Stimulated activated CD8-positive, alpha-beta memory T cell treated with anti-CD3 and anti-CD28 coated beads, Interleukin-2, amount 100 ng/mL, for 1 hour (primary cell): ENCODE measurements at places on chromosomes 6 and 20.

DNA sequence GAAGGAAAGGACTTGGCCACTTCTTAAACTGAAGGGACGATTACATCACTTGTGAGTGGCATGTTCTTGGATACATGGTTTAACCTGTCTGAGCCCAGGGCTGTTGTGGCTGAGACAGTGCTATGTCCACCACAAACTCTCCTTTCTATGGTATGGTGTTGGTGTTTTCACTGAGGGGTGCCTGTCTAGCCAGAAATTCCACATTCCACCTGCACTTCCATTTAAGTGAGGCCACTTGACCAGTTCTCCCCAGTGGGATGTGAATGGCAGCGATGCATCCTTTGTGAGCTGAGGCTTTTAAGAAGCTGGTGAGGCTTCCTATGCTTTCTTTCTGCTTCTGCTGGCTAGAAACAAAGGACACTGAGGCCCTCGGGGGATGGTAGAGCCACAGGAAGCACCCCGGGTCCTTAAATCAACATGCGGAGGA, 151.4 kb upstream of the CHD6 start:
- no peak for DNase-seq

- no peak for DNase-seq
These were observed 137.8 kb downstream of the CENPW start for GRCh38 chr6:126477678-126478077.

DNA sequence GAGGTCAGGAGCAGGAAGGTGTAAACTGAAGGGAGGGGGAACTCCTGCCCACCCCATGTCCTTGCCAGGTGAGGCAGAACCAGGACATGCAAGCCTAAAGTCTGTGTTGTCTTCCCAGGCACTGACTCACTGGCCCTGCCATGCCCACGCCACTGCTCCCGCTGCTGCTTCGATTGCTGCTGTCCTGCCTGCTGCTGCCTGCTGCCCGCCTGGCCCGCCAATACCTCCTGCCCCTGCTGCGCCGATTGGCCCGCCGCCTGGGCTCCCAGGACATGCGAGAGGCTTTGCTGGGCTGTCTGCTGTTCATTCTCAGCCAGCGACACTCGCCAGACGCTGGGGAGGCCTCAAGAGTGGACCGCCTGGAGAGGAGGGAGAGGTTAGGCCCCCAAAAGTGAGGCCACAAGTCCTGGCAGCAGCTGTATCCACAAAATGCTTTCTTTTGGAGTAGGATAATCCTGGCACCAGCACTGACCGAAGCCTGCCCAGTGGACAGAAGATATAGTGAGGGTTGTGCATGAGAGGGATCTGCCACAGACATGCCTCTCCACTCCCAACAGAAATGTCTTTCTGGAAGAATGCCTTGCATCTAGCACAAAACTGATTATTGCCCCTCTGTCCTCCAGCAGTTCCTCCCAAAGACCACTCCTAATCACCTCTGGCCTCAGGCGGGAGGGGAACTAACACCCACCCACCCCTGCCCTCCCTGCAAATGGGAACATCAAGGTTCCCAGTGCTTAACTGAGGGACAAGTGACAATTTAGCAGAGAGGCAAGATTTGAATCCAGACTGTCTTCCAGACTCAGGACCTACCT, 812 bp downstream of the MYMX start:
- DNase-seq, result no peak

DNA sequence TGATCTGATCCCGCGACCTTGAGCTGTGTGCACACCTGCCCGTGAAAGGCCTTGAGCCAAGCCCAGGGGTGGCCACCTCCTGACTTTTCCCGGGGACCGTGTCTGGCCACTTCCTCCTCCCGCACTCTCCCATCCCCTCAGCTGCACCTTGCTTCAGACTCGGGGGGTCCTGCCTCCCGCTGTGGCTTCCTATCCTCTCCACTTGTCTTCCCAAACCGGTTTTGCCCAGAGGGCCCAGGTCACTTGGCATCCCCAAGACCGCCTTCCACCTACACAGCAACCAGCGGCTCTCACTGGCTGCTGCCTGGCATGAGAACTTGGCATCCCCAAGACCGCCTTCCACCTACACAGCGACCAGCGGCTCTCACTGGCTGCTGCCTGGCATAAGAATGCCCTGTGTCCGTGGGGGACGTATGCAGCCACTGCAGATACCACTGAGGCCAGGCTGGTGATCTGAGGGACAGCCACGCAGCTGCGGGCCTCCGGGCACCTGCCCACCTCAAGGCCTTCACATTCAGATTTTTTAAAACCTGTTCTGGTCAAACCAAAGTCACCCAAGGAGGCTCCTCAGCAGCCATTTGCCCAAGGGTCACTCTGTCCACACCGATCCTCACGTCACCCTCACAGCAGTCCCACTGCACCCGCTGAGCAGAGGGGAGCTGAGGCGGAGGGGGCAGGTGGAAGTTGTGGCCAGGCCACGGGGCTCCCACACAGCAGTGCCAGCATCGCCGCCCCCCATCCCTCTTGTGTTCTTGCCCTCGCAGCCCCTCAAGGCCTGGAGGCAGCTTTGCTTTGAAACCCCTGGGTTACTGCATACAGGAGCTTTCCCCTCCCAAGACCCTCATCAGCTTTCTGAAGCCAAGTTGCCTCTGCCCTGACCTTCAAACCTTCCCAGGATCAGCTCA, 245.5 kb downstream of the TAF4 start:
- DNase-seq, result no peak

- DNase-seq, result no peak
These were observed 123.3 kb upstream of the GGTLC1 start for GRCh38 chr20:24111858-24112257.

DNA sequence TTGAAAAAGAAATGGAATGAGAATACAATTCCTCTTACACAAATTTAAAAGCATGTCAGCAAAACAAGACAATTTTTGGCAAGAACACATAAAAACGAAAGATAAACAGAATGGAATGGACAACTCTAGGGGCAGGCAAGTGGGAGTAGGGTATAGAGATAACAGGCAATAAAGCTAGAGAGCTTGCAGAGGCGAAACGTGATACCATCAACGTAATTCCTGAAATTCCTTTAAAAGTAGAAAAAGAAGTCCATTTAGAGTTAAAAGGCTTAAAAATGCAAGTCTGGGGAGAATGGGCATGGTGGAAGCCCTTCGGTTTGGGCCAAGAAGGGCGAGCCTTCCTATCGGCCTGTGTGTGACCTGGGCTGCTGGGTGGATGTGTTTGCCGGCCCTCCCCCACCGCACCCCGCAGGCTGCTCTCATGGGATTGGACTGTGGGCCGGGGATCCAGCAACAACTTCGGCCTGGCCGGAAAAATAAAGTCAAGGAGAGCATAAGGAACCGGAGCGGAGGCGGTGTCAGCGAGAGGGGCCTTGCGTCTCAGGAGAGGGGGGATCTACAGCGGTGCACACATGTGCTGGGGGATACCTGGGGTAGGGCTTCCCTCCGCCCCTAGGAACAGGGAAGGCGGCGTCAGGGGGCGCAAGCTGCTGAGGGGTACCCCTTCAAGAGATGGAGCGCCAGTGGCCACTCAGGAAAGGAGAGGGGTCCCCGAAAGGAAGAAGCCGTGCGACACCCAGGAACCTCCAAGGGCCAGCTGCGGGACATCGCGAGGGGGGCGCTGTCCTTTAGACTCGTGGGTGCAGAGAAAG, 4.1 kb downstream of the TMEM239 start:
- no peak for DNase-seq

DNA sequence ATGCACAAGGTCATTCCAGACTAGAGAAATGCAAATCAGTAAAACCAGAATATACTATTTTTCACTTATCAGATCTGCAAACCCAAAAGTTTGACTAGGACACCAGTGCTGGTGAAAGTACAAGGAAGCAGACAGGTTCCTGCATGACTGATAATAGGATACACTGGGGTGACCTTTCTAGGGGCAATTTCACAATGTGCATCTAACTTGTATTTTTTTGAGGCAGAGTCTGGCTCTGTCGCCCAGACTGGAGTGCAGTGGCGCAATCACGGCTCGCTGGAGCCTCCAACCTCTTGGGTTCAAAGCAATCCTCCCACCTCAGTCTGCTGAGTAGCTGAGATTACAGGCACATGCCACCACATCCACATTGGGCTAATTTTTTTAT, 11.4 kb downstream of the COMMD7 start:
- DNase-seq, result no peak

DNA sequence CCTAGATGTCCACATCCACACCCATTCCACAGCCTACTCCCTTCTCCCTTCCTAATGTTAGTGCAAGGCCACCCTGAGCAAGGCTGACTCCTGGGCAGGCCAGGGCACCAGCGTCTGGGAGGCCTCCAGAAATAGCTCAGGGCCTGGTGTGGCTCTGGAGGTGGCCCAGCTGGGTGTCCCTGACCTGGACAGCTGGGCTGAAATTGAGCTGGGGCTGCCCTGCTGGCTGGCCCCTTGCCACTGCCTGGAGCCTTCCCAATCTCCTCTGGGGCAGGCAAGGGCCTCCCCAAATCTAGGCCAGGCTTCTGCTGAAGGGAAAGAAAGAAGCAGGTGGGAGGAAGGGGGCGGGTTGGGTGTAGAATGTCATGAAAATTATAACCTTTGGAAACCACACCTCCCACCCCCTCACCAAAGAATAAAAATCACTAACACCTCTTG, 2.1 kb downstream of the FAM110A start:
- no peak for DNase-seq

DNA sequence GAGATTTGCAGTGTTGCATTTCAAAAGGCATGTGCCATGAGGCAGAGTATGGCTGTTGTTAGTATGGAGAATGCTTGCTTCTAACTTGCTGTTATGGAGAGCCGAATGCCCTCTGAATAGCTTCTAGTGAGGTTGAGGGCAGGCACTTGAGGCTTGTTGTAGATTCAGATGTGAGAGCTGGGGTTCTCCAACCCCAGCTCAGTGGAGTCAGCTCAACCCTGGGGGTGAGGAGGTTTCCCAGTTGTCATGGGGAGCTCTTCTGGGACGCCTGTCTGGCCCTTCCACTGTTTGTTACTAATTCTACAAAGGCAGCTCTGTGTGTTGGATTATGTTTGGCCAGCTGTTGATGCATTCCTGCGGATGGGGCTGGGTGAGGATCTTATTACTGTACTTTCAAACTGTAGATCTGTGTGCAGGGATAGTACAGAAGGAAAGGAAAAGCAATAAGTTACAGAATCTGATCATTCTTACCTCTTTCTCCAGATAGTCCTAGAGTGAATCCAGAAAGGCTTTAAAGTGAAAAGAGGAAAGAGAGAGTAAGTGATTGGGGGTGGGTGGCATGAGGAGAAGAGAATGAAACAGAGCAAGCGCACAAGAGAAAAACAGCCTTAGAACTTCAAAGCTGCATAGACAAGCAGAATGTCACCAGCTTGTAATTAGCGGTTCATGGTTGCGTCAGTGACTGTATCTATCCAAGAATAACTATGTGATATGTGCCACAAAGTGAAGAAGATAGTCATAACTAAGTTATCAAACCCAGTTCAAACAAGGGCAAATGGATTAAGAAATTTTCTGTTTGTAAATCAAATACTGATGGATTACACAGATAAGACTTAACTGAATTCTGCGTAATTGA, 148.7 kb downstream of the PRL start:
- DNase-seq, result no peak

GRCh38 chr20:19291024-19291817, 78.8 kb downstream of the SLC24A3 start:
- DNase-seq, result no peak

DNA sequence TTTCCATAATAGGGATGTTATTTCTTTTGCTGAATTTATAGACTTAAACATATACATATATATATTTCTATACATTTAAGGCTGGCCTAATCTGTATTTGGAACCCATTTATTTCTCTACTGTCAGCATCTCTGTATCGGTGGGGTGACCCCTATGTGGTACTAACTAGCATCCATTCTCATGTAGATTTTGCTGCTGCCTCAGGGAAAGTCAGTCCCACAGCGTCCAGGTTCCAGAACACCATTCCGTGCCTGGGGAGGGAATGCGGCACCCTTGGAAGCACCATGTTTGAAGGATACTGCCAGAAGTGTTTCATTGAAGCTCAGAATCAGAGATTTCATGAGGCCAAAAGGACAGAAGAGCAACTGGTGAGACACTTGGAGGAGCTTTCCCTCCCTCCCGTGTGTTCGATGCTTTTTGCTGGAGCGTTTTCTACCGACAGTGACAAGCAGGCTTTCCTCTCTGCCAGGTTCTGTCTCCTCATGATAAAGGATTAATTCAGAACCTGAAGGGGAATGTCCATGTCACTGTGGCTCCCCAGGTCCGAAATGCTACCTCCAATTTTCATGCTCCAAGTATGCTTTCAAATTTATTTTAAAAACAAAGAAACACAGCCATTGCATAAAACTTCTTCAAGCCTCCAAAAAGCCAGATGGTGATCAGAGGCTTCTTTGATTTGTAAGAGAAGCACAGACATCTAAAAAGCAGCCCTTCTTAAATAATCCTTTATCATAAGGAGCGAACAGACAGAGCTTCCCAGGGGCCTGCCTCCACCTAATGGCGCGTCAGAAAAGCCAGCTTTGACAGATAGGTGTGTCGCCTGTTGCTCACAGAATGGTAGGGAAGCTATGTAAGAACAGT, 13.1 kb downstream of the TNFAIP3 start:
- no peak for DNase-seq

DNA sequence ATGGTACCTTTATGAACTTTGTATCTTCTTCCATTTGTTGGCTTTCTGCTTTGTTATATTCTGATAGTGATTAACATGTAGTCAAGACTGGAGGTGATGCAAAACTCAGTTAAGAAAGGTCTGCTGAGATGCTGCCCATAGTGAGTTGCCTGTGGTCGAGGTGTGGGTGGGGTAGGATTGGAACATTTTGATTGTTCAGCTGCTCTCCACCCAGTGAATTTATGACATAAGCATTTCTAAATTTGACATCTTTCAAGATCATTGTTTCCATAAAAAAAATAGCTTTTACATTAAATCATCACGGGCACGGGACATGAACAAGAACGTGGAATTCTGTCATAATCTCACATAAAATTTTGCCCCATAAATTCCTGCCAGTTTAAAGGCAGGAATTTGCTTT, 146.6 kb upstream of the POU3F2 start:
- DNase-seq, result no peak

- DNase-seq, result no peak
These were observed 20.7 kb upstream of the SH3BGRL2 start for GRCh38 chr6:79610306-79611009.

DNA sequence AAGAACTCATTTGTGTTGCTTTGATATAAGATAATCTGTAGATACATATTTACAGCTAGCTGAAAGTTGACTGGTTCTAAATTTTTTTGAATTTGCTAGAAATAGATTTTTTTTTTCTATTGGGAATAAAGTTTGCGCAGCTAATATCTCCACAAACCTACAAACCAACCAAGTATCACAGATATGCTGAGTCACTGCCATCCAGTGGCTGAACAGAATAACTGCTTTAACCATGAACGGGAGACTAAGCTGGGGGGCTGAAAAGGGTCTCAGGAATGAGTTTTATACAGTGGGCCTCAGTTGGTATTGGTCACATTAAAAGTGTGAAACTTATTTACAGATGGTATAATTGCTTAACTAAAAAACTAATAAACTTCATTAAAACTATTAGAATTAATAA, 326.7 kb upstream of the CNR1 start:
- no peak for DNase-seq

DNA sequence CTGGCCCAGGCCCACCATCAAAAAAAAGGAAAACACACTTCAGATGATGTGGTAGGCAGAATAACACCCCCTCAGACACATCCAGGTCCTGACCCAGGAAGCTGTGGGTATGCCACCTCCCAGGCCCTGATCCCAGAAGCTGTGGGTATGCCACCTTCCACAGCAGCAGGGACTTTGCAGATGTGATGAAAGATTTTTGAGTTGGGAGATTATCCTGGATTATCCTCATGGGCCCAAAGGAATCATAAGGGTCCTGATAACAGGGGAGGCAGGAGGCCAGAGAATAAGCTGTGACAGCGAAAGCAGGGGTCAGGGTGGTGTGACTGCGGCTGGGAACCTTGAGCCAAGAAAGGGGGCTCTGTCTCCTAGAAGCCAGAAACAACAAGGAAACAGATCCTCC, 55.0 kb downstream of the BMP7 start:
- DNase-seq, result no peak
